SW 1271 (cell line): ENCODE measurements at places on chromosomes 2 and 18.
A peak's percentile ranks its signal among the peaks of the same experiment; 100 is the strongest.

- no peak for DNase-seq
Observed at GRCh38 chr2:230068651-230069055, at the start of gene SLC16A14. TSS of gene SLC16A14 (minus strand) at chr2:230068924. CDS start at chr2:230059352, 9,572 bp downstream.

- no peak for DNase-seq
Observed at GRCh38 chr18:10270151-10270571, 184.3 kb upstream of the APCDD1 start.

- DNase-seq: no peak
Observed at GRCh38 chr18:24497031-24497754, 36.8 kb downstream of the HRH4 start.

DNA sequence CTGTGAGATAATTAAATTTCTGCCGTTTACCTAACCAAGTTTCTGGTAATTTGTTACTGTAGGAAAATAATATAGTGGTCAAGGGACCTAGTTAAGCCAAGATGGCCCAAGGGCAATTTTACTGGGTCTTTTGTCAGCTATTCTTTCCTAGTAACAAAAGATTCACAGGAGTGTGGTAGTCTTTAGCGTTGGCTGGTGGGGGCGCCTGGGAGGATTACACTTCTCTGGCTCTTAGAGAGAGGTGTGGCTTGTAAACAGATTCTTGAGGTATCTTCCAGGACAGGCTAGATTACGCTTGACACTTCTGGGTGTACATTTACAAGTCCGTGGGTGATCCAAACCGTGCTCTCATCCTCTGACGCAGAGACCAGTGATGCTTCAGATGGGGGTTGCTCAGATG is 3.3 kb upstream of the ACOXL start:
- DNase-seq: no peak

GRCh38 chr2:64655873-64656272 is 2.2 kb upstream of the SERTAD2 start:
- no peak for DNase-seq

GRCh38 chr2:159010340-159010739 is 41.9 kb downstream of the TANC1 start:
- no peak for DNase-seq

DNA sequence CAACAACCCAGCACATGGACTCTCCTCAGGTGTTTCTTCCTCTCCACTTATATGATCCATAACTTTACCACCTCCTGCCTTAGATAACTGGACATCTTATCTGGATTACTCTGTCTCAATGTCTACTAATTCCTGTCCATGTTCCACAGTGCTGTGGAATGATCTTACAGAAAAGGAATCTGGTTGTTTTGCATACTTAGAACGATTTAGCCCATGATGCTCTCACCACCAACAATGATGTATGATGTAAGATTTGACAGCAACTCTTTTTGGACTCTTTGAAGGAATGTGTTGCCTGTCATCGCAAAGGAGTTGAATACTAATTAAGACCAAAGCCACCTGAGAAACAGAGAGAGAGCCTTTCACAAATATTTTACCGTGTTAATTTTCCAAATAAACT is 37.7 kb upstream of the SYT4 start:
- DNase-seq: no peak

DNA sequence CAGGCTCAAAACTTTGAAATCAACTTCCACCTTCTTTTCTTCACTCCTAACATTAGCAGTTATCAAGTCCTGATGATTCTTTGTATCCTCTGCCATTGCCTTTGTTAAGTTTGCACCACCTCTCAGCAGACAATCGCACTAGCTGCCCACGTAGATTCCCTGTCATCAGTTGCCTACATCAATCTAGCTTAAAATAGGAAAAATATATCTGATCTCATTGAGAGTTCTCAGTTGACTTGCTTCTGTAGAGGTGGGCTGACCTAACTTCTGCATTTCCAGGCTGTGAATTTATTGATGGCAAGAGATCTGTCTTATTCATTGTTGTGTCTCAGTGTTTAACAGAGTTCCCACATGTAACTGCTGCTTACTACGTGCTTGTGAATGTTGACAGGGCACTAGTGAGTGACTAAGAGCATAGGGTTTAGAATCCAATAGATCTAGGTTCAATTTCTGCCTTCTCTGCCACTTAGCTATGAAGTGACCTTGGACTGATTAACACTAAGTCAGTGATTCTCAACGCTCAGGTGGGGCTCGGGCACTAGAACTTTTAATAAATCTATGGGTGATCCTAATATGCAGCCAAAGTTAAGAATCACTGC is 3.7 kb upstream of the INSIG2 start:
- DNase-seq: no peak

DNA sequence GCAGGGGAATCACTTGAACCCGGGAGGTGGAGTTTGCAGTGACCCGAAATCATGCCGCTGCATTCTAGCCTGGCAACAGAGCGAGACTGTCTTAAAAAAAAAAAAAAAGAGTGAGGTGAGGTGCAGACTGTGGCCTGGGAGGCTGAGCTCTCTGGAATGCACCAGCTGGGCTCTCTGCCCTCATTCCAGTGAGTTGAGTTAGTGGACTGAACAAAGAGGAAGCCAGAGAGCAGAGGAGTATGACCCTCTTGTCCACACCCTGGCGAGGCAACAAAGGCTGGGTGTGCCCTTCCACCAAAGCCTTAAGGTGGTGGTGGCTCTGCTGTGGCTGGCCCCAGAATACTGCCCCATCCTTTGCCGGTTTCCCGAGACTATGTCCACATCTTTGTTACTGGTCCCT is 71.3 kb upstream of the ACKR3 start:
- DNase-seq: no peak

GRCh38 chr2:236959876-236960275 is 125.8 kb upstream of the COPS8 start:
- DNase-seq: no peak

- no peak for DNase-seq
Observed at GRCh38 chr2:235129850-235130249, 178.0 kb downstream of the SH3BP4 start.

GRCh38 chr2:111117598-111118480 is 2.9 kb upstream of the BCL2L11 start:
- DNase-seq: no peak

- no peak for DNase-seq
Observed at GRCh38 chr2:167492486-167492885, 604.2 kb downstream of the XIRP2 start.

GRCh38 chr2:165693838-165694237 is 100.2 kb downstream of the GALNT3 start:
- no peak for DNase-seq

GRCh38 chr2:214533541-214533940 is 122.7 kb downstream of the VWC2L start:
- DNase-seq: no peak

DNA sequence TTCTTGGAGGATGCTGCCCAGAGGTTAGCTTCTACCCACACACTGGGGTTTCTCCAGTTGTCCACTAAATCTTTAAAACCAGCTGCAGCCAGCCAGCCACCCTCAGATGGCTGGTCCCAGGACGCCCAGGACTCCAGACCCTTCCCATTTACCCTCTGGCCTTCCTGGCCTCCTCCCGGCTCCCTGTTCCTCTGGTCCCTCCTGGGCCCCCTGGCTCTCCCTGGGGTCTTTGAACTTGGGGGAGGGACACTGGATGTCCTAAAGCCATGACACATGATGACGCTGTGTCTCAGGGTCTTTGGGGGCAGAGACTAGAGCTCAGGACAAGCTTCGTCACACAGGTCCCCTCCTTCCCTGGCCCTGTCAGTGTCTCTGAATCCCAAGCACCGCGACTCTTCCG is 201.1 kb upstream of the HDAC4 start:
- DNase-seq: no peak

DNA sequence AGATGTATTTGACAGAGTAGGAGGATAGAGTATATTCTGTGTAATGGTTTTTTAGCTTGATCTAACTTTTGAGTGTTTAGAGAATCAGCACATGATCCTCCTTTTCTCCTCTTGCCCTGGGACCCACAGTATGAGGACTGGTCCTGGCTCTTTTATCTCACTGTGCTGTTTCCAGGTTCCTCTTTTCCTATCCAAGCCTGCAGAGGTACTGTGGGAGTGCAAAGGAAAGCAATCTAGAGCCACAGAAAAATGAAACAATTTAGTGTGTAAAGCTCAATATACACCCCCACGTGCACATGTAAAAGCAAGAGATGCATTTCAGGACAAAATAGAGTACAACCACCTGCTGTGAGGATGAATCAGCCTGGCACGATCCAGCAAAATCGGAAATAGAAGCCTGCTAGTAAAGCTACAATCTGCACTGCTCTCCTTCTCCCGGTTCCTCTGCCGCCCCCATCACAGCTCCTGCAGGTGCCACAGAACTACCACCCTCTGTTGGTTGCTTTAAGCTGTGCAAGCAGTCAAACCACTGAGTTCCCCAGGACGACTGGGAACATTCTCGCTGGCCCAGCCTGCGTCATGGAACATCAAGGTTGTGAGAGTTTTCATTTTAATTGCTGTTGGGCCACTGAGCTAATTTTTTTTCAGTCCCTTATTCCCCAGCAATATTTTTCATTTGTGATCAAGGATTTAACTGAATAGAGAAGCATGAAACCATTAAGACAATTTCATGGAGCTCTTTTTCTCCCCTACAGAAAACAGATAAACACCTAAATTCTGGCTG is 47.8 kb upstream of the MAPRE3 start:
- peak; percentile 33 for DNase-seq
